ENCODE measurements at places on chromosomes 7 and 10.

DNA sequence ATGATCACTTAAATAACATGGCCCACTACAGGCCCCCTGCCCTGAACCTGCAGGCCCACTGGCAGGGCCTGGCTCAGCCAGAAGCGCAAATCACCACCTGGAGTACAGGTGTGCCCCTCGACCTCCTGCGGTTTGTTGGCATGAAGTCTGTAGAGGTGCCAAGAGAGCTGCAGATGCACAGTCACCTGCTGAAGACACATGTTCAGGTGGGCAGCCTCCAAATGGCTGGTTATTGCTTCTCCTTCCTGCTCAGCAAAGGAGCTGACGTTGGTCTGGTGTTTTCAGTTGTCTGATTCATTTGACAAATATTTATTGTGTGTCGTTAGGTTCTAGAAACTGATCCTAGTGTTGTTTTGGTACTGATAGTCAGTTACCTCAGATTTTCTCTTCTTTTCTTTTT lies 29.0 kb downstream of the DHTKD1 start:
- no peak for DNase-seq

GRCh38 chr10:30346131-30346530 lies 2.9 kb downstream of the MTPAP start:
- no peak for DNase-seq

DNA sequence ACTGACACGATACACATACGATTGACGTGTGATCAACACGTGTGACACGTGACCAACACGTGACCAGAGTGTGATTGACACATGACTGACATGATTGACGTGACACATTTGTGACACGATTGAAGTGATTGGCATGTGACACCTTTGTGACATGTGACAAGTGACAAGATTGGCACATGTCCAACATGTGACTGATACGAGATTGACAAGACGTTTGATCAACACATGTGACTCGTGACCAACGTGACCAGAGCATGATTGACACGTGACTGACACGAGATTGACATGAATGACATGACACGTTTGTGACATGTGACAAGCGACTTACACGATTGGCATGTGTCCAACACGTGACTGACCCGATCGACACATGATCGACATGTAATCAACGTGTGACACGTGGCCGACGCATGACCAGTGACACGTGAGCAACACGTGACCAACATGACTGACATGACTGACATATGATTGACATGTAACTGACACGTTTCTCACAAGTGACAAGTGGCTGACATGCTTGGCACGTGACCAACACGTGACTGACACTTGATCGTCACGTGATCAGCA lies 22.0 kb downstream of the CRPPA start:
- no peak for DNase-seq

DNA sequence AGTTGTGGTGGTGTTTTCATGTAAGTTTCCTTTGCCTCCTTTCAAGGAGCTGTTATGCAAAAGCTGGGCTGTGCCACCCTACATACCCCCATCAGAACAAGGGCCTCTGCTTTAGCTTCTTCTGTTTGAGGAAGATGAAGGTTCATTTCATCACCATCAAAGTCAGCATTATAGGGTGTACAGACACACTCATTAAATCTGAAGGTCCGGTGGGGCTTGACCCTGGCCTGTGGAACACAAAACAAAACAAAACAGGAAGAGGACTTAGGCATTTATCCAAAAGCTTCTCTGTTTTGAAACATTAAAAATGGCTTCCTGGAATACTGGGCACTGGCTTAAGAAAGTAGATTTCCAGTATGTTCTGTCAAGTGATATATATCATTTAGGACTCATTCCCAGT lies 15.8 kb downstream of the POLR3A start:
- DNase-seq: no peak

- DNase-seq: no peak
Observed at GRCh38 chr10:60951272-60951724, 7.3 kb upstream of the RHOBTB1 start.

DNA sequence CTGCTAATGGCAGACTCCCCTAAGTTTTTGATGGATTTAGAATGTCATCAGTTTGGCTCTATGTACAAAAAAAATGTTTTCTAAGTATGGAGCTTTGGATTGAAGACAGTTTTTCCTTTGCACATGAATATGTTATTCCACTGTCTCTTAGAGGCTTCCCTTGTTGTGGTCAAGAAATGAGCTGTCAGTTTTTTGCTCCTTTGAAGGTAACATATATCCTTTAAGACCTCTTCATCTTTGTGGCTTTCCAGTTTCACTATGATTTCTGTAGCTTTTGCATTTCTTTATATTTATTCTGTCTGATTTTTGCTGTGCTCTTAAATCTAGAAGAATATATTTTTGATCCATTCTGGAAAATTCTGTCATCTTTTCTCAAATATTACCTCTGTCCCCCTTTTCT lies 15.8 kb upstream of the ODAD2 start:
- no peak for DNase-seq

DNA sequence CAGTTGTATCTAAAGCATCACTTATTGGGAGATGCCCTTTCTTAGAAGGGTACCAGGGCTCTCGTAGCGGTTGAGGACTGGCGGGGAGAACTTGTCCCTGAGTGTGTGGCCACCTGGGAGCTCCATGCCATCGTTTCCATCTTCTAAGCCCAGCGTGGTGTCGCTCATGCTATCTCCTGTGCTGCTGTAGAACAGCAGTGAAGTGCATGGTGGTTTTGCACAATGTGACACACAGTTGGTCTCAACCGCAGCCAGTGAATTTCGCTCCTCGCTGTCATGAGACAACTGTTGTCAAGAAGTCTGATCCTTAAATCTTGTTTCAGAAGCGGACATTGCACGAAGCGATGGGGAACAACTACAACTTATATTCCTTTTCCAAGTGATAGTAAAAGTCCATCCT lies 283.4 kb downstream of the GRID1 start:
- no peak for DNase-seq

DNA sequence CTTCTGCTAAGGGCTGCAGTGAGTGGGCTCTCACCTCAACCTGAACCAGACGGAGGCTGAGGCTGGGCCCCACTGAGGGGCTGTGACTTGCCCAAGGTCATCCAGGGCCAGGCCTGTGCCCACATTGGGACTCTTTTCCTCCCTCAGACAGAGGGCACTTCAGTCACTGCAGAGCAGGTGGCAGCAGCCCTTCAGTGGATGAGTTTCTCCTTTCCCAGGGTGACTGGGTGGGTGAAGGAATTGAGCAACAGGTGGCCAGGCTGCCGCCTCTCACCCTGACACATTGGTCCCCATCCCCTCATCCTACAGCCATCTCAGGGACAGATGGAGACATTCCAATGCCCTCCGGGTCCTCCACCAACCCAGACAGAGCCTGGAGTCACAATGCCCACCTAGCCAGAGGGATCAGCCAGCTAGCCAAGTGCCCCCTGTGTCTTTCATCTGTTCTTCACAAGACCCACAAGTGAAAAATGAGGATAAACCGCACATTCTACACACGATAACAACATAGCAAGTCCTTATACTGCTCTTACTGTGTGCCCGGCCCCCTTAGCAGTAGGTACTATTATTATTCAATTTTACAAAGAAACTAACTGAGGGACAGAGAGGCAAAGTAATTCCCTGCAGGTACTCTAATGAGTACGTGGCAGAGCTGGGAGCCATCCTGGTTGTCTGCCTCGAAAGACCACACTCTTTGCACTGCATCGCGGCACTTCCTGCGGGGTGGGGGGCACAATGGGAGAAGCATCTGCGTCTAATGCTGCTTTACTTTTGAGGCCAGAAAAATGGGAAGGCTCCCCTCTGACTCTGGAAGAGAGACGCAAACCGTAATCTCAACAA lies 1.7 kb upstream of the SLC18A3 start:
- no peak for DNase-seq

DNA sequence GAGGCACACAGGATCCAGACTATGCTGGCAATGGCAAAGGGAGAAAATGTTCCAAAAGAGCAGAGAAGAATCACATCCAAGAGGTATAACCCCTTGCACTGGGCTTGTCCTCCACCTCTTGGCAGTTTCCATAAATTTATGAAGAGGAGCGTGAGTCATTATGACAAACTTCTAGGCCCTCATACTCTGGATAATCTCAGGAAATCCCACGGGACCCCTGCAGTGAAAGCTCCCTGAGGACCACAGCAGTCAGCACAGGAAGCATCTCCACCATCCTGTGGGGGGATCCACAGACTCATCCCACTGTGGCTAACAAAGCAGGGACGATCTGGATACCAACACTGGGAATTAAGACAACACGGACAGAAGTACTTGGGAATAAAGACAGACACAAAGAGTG lies 30.3 kb upstream of the GPAM start:
- DNase-seq: no peak

- no peak for DNase-seq
Observed at GRCh38 chr10:112907893-112908292, 42.2 kb upstream of the TCF7L2 start.

- DNase-seq: no peak
Observed at GRCh38 chr10:74822101-74822500, 4.3 kb upstream of the KAT6B start.

DNA sequence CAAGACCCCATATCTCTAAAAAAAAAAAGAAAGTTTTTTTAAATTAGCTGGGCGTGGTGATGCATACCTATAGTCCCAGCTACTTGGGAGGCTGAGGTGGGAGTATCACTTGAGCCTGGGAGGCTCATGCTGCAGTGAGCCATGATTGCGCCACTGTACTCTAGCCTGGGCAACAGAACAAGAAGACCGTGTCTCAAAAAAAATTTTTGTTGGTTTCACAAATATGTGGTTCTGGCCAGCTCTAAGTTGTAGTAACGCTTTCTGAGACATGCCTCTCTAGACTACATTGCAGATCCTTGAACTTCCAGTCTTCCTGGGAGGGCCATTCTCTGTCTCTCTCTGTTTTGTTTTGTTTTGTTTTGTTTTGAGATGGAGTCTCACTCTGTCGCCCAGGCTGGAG lies 24.6 kb upstream of the RHBDD2 start:
- DNase-seq: no peak

DNA sequence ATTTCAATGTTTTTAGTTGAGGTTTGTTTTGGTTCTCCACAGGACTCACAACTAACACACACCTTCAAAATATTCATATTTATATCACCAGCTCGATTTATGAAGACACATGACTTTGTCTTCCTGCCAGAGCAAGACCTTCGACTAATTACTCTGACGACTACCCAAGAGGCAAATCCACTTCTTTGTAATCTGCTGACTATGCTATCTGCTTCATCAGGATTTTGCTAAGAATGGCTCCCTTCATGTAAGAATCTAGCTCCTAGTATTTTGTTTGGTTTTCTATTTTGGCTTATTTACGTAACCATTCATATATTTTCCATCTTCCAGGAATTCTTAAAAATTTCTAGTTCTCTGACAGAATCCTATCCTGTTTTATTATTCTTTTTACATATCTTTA lies 93.0 kb downstream of the BRAF start:
- DNase-seq: no peak

DNA sequence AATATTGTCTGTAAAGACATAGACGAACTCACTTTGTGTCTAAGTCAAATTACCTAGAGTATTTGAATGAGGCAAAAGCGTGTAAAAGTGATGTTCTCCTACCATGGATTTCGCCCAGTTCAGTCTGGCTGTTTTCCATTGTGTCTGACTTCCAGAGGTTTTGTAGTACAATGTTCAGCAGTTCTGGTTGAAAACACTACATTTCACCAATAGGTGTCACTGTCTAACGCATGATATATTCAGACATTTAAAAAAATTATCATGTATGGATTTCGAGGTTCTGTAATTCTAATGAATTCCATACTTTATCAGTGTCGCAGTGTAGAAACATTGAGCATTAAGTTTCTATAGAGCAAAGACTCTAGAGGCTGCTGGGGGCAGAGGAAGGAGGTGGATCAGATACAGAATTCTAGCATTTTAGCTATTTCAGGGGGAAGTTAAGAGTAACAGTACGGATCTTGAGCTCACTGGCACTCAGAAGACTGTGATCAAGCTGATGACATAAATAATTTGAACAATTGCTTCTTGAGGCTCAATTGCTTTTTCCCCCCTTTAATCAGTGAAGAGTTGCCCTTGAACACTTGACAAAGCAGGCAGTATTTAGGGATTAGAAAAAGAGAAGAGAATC lies 196.9 kb upstream of the RHOBTB1 start:
- peak; percentile 80 for DNase-seq

GRCh38 chr10:79249186-79250121 lies 97.8 kb upstream of the PPIF start:
- no peak for DNase-seq

DNA sequence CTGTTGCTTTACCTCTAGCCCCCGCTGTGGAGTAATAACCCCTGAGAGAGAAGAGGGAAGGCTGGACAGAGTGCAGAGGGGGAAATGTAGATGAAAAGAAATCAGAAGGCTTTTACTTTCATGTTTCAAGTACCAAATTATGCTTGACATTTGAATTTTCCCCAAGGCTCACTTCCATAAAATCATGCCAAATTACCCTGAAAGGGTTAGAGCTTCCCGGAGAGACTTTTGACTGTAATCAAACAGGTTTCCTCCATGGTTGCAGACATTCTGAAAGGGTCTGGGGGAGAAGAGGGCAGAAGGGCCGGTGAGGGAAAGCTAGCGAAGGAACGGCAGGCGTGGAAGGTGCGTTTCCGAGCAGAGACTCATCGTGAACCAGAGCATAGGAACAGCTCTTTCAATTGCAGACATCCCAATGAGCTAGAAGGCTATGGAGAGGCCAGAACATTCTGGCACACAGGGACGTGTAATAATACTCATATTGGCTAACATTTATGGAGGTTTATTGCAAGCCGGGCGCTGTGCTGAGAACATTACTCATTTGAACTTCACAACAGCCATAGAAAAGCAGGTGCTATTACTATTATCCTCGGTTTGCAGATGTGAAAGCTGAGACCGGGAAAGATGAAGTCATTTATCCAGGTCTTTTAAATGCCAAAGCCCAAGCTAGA lies 620.8 kb upstream of the AUTS2 start:
- no peak for DNase-seq

DNA sequence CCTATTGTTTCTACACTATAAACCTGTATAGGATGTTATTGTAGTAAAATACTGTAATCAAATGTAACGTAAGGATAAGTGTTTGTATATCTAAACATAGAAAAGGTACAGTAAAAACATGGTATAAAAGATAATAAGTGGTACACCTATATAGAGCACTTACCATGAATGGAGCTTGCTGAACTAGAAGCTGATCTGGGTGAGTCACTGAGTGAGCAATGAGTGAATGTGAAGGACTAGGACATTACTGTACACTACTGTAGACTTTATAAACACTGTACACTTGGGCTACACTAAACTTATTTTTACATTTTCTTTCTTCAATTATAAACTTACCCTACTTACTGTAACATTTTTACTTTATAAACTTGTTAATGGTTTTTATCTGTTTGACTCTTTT lies 732.9 kb upstream of the LRRN3 start:
- no peak for DNase-seq

DNA sequence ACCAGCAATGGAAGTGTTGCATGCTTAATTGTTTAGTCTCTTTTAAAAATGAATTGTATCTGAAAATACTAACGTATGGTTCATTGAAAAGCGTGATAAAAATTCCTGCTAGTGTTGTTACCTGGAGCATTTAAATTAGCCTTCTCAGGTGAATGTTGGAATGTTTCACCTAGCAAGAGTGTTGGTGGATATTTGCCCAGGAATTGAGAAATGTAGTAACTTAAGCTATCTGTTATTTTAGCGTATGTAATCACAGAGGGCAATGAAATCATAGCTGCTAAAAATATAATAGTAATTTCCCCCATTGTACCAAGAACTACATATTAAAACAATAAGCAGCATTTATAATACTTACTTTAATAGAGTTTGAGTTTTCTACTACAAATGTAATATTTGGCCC lies 166.1 kb upstream of the KIAA1217 start:
- DNase-seq: no peak

- no peak for DNase-seq
Observed at GRCh38 chr10:79159785-79160184, 91.0 kb downstream of the ZMIZ1 start.
